Memory B cell (primary cell): ENCODE measurements at places on chromosomes 6 and 20.

GRCh38 chr6:125114248-125114858, 39.2 kb upstream of the TPD52L1 start:
- H3K27ac ChIP-seq = no peak overlapping the region
- no peaks in the 10 kb centered on the region for H3K4me1 ChIP-seq
- no peak overlapping the region for H3K4me3 ChIP-seq
- H3K36me3 ChIP-seq = no peaks in the 10 kb centered on the region
- peaks cover 1% of the 10 kb centered on the region for H3K27me3 ChIP-seq
- no peak for DNase-seq

GRCh38 chr6:39301606-39302005, 12.6 kb downstream of the KCNK17 start:
- H3K27me3 ChIP-seq = peaks cover 9% of the 10 kb centered on the region
- no peaks in the 10 kb centered on the region for H3K4me1 ChIP-seq
- no peak overlapping the region for H3K27ac ChIP-seq
- no peaks in the 10 kb centered on the region for H3K36me3 ChIP-seq

DNA sequence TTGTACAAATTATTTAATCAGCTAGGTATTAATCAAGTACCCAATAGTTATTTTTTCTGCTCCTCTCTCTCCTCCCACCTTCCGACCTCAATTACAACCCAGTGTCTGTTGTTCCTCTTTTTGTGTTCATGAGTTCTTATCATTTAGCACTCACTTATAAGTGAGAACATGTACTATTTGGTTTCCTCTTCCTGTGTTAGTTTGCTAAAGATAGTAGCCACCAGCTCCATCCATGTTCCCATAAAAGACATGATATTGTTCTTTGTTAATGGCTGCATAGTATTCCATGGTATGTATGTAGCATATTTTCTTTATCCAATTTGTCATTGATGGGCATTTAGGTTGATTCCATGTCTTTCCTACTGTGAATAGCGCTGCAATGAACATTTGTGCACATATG, 652.8 kb upstream of the CITED2 start:
- H3K27ac ChIP-seq = no peak overlapping the region
- H3K4me1 ChIP-seq = no peaks in the 10 kb centered on the region
- H3K4me3 ChIP-seq = no peak overlapping the region
- peaks cover 15% of the 10 kb centered on the region for H3K27me3 ChIP-seq

DNA sequence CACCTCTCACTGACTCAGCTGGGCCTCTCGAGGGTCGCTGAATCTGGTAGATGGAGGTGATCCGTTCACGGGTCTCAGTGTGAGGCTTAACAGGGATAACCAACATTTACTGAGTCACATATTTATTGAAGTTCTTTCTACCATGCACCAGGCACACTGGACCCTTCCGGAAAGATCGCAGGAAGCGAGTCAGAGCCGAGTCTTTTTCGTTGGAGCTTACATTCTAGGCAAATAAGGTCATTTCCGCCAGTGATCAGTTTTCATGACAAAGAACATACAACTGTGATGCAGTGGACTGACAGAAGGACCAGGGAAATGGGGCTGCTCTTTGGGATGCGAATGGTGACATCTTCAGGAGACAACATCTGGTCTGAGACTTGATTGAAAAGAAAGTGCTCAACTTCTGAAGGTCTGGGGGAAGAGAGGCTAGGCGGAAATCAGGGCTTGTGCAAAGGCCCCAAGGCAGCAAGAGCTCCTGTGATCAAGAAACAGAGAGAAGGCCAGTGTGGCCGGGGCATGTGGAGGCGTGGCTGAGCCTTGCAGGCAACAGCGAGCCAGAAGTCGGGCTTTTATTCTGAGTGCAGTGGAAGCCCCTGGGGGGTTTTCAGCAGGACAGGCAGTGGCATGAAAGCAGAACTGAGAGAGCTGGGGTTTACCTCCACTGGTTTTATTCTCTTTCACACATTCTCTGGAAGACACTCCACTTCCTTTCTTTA, 56.7 kb downstream of the APCDD1L start:
- H3K27ac ChIP-seq = peak overlapping the region; percentile 28
- H3K27me3 ChIP-seq = peaks cover 5% of the 10 kb centered on the region
- DNase-seq = peak; percentile 57
- H3K4me3 ChIP-seq = peak overlapping the region; percentile 48

- H3K4me1 ChIP-seq = no peaks in the 10 kb centered on the region
- no peaks in the 10 kb centered on the region for H3K36me3 ChIP-seq
- no peak for DNase-seq
- no peak overlapping the region for H3K27ac ChIP-seq
- H3K4me3 ChIP-seq = no peak overlapping the region
- no peaks in the 10 kb centered on the region for H3K27me3 ChIP-seq
These were observed 182.1 kb upstream of the OPRM1 start for GRCh38 chr6:153856929-153857376.

GRCh38 chr6:154166140-154166539, 127.1 kb downstream of the OPRM1 start:
- peaks cover 4% of the 10 kb centered on the region for H3K27me3 ChIP-seq
- peaks cover 2% of the 10 kb centered on the region for H3K36me3 ChIP-seq
- no peak overlapping the region for H3K27ac ChIP-seq
- no peak overlapping the region for H3K4me3 ChIP-seq

DNA sequence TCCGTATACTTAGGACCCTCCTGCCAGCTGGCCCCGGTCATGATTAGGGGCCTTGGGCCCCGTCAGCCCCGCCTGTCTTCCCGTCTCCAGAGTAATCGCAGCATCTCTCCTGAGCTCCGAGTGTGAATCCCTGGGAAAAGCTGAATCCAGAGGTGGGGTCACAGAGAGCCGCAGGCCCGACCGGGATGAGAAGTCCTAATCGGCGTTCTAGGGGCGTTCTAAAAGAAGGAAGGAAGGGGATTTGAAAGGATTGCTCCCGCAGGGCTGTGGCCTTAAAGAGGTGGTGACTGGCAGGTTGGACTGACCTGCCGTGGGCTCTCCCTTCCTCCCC, 371 bp downstream of the HMGN4 start:
- peaks cover 29% of the 10 kb centered on the region for H3K4me1 ChIP-seq
- peaks cover 5% of the 10 kb centered on the region for H3K36me3 ChIP-seq
- H3K27me3 ChIP-seq = no peaks in the 10 kb centered on the region
- peak overlapping the region; percentile 99 for H3K27ac ChIP-seq

DNA sequence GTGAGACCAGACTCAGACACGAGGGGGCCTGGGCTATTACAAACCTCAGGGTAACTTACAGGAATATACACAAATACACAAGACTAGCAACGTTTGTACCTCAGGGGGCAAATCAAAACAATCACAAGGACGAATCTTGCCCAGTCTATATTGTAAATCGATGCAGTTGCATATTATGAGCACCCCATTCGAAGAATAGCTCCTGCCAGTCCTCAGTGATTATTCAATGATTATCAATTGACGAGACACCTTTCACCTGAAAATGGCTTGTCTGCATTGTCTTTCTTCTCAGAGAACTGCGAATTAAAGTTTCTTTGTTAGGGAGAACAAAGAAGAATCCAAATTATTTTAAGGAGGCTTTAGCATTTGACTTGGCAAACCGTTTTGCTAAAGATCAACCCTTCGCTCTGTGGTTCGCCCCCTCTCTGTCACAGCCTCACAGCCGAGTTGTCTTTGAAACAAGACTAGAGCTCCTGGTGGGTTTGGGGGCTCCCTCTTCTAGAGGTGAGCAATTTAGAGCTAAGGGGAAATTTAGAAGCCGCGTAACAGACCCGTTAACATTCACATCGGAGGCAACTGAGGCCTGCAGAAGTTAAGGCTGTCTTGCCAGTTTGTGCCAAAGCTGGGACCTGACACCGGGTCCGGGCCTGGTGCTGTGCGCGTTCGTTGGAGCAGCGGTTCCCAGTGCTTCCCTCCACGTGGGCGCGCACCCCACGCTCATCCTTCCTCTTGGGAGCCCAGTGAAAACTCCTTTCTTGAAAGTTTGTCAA, 24.9 kb upstream of the MAP3K7 start:
- no peak for DNase-seq
- no peaks in the 10 kb centered on the region for H3K36me3 ChIP-seq
- H3K27me3 ChIP-seq = peaks cover 17% of the 10 kb centered on the region
- H3K4me1 ChIP-seq = peaks cover 9% of the 10 kb centered on the region
- H3K4me3 ChIP-seq = peak overlapping the region; percentile 91

DNA sequence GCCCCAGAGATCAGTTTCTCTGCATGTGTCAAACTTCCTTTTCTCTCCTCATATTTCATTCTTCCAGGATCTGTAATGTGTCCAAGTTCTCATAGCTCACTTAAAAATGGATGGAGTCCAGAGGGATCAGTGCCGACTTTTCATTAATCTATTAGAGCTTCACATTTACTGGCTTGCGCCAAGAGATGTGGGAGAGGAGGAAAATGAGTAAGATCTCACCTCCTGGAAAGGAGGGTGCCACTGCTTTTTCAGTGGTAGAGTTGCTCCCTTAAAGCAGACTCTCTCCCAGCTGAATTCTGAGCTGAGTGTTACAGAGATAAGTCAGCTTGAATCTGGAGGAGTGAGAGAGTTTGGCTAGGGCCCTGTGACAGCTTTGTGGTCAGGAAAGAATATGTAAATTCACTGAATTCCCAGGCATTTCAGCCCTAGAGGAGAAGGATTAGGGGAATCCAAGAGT, 175.9 kb downstream of the SOX4 start:
- H3K27me3 ChIP-seq = no peaks in the 10 kb centered on the region
- H3K4me1 ChIP-seq = no peaks in the 10 kb centered on the region
- no peak overlapping the region for H3K27ac ChIP-seq
- no peaks in the 10 kb centered on the region for H3K36me3 ChIP-seq
- DNase-seq = no peak

DNA sequence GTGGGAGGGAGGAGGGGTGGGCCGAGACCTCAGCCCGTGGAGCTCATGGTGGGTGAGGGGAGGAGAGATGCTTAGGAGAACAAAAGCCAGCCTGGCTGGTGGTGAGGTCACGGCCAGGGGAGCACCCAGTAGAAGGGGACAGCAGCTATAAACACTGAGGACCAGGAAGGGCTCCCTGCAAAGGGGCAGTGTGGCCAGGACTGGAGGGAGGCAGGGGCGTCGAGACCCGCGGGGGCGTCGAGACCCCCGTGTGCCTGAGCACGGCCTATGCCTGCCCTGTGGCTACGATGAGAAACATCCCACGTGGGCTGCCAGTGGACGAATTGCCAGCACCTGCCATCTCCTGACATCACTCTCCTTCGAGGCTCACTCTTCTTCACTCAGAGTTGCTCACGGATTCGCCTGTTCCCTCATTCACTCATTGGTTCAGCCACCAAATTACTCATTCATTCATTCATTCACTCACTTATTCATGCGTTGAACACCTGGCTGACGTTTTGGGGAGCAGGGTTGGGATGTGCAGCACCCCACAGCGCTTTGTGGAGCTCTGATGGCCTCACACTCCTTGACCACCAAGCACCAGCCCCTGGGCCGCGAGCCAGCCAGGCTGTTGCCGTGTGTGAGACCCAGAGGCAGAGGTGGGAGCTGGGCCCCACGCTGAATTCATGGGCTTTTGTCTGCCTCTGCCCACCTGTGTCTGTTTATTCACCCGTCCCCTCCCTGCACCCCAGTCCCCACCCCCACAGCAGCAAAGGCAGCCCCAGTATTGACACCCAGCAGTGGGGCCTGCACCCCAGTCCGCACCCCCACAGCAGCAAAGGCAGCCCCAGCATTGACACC, 61.2 kb upstream of the BHLHE23 start:
- no peaks in the 10 kb centered on the region for H3K36me3 ChIP-seq
- H3K4me3 ChIP-seq = no peak overlapping the region
- no peak for DNase-seq
- H3K4me1 ChIP-seq = no peaks in the 10 kb centered on the region
- peaks cover 8% of the 10 kb centered on the region for H3K27me3 ChIP-seq
- H3K27ac ChIP-seq = no peak overlapping the region

- H3K4me3 ChIP-seq = no peak overlapping the region
- no peak overlapping the region for H3K27ac ChIP-seq
- no peaks in the 10 kb centered on the region for H3K27me3 ChIP-seq
- no peaks in the 10 kb centered on the region for H3K36me3 ChIP-seq
- H3K4me1 ChIP-seq = no peaks in the 10 kb centered on the region
These were observed 25.2 kb upstream of the GOPC start for GRCh38 chr6:117627533-117627932.

DNA sequence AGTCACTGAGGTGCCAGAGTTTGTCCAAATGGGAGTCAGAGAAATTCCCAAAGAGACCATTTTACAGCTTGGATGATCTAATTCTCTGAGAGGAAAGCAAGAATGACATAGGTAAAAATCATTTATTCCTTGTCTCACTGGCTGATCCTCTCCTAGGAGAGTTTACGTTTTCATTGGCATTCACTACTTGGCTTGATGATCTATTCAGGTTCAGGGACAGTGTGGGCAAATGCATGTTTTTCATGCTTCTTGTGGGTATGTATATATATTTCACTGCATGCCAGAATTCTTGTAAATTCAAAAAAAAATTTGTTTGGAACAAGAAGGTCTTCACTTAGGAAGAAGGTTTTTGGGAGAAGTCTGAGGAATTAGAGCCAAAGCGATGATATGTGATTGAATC, 403.4 kb upstream of the JAG1 start:
- H3K27ac ChIP-seq = no peak overlapping the region
- no peak for DNase-seq
- H3K4me1 ChIP-seq = no peaks in the 10 kb centered on the region
- H3K27me3 ChIP-seq = no peaks in the 10 kb centered on the region

DNA sequence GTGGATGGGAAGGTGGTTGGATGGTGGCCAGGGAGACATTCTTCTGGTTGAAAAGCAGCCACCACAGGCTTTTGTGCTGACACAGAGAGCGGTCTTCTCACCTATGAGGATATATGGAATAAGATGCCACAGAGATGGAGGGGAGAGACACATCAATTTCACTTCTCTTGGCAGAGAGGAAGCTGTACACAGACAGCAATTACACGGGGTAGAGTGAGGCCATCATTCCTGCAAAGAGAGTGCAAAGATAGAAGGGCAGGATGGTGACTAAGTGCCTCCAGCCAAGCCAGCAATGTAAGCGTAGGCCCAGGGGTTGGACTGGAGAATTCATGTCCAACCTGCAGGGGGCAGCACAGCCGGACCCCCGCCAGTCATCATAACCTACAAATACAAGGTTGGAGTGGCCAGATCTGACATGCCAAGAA, 56.4 kb downstream of the NRN1 start:
- H3K4me1 ChIP-seq = no peaks in the 10 kb centered on the region
- no peak overlapping the region for H3K27ac ChIP-seq
- no peaks in the 10 kb centered on the region for H3K36me3 ChIP-seq
- H3K27me3 ChIP-seq = peaks cover 19% of the 10 kb centered on the region
- DNase-seq = no peak

DNA sequence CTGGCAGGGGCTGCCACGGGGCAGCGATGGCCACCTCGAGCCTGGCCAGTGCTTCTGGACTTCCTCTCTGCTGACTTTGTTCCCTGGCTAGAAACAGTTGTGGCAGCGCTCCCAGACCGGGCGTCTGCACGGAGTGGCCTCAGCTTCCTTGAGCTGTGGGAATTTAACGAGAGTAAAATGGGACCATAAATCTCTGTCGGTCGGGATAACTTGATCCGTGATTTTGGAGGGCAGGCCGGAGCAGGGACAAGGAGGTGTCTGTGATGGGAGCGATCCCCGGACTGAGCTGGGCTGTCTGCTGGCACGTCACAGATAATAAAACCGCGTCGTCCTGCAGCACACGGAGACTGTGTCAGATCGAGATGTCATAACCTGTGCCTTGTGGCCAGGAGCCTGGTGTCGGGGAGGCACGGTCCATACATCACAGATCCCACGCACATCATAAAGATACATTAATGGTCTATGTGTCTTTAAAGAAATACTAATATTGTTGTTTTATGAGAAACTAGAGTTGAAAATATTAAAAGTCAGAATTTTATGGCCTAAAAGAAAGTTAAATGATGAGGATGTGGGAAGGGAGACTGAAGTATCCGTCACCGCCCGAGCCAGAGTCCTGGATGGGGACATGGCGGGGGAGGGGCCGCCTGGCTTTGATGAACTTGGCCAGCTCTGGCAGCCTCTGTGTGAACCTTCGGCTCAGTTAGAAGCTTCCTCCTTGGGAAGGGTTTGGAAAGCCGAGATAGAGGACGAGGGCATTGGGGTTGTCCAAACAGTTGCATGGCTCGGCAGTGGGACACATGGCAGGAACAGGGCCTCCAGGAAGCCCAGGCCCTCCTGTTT, 6.5 kb upstream of the RBBP8NL start:
- DNase-seq = no peak
- no peak overlapping the region for H3K4me3 ChIP-seq
- H3K27ac ChIP-seq = no peak overlapping the region
- no peaks in the 10 kb centered on the region for H3K4me1 ChIP-seq
- no peaks in the 10 kb centered on the region for H3K36me3 ChIP-seq
